A549 treated with CpdA at 1 μM for 4 hours (cell line): ENCODE measurements at places on chromosomes 2 and 18. TPM values are rescaled to one million over a fixed set of nuclear protein-coding genes. Genes with fewer than 3 reads are reported as not detected.

The NYAP2 gene
- total RNA-seq: 0.02 TPM in 1 of 5 replicates, not detected in the others

The HOXD1 gene
- 0.20 to 0.39 TPM (median 0.36 TPM) in 5 replicates for total RNA-seq

The RBKS gene
- 6.7 to 8.4 TPM (median 7.8 TPM) in 5 replicates for total RNA-seq

The RIT2 gene
- total RNA-seq: not detected in 5 replicates

The SLC23A3 gene
- total RNA-seq: 0.37 to 0.72 TPM (median 0.44 TPM) in 5 replicates

The FOXD4L1 gene
- 0.30 to 0.69 TPM (median 0.45 TPM) in 5 replicates for total RNA-seq

The NPPC gene
- 0.11 to 0.31 TPM (median 0.27 TPM) in 5 replicates for total RNA-seq

The MYO5B gene
- 12.3 to 14.5 TPM (median 12.7 TPM) in 5 replicates for total RNA-seq

The ODC1 gene
- total RNA-seq: 133 to 155 TPM (median 139 TPM) in 5 replicates

The ST6GAL2 gene
- 18.8 to 31.5 TPM (median 19.4 TPM) in 5 replicates for total RNA-seq

The LYPD6B gene
- total RNA-seq: not detected in 5 replicates

The SAG gene
- total RNA-seq: not detected in 5 replicates

The HJURP gene
- total RNA-seq: 76.9 to 99.6 TPM (median 81.6 TPM) in 5 replicates

The CRYGC gene
- not detected in 5 replicates for total RNA-seq

The REG3G gene
- total RNA-seq: 0.10 TPM in 1 of 5 replicates, not detected in the others

The ARHGAP28 gene
- 0.03 to 0.11 TPM in 2 of 5 replicates, not detected in the others for total RNA-seq

The NDC80 gene
- 11.2 to 18.7 TPM (median 12.6 TPM) in 5 replicates for total RNA-seq

The MAP2 gene
- total RNA-seq: 0.26 to 0.64 TPM (median 0.44 TPM) in 5 replicates

The MC4R gene
- total RNA-seq: not detected in 5 replicates

The TTC21B gene
- total RNA-seq: 4.4 to 6.8 TPM (median 4.7 TPM) in 5 replicates

The FNDC4 gene
- 3.3 to 4.6 TPM (median 4.0 TPM) in 5 replicates for total RNA-seq

The LPIN1 gene
- 12.3 to 14.2 TPM (median 13.4 TPM) in 5 replicates for total RNA-seq

The CNGA3 gene
- total RNA-seq: not detected in 5 replicates

The PSMA8 gene
- not detected in 5 replicates for total RNA-seq

The UGT1A10 gene
- 0.02 to 0.26 TPM (median 0.21 TPM) in 3 of 5 replicates, not detected in the others for total RNA-seq

The SPEG gene
- 5.0 to 7.9 TPM (median 6.9 TPM) in 5 replicates for total RNA-seq

The OSBPL1A gene
- total RNA-seq: 9.9 to 16.1 TPM (median 12.1 TPM) in 5 replicates

The SLC5A7 gene
- not detected in 5 replicates for total RNA-seq

The CAVIN2 gene
- total RNA-seq: 7.9 to 11.2 TPM (median 9.9 TPM) in 5 replicates

The GALR1 gene
- total RNA-seq: not detected in 5 replicates
